ENCODE measurements at places on chromosomes 11 and 22.

- DNase-seq, result no peak
Measured at GRCh38 chr22:17396516-17396915, 27.3 kb downstream of the CECR2 start.

DNA sequence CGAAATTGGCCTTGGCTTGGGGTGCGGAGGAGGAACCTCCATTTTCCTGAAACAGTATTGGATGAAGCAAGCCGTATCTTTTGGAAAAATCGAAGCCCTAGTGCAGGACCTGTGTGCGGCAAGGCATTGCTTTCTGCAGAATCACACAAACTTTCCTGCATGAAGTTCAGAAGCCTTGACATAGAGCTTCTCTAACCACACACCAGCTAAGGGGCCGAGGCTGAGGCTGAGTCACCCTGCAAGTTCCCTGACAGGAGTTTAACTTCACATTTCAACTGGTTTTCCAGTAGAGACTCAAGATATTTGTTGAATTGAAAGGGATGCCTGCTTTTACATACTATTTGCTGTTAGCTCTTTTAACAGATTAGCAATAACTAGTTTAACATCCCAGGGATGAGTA lies 67.8 kb downstream of the TCF20 start:
- DNase-seq, result peak; percentile 36

- DNase-seq, result no peak
Measured at GRCh38 chr11:104625246-104625645, 273.0 kb downstream of the CASP12 start.

DNA sequence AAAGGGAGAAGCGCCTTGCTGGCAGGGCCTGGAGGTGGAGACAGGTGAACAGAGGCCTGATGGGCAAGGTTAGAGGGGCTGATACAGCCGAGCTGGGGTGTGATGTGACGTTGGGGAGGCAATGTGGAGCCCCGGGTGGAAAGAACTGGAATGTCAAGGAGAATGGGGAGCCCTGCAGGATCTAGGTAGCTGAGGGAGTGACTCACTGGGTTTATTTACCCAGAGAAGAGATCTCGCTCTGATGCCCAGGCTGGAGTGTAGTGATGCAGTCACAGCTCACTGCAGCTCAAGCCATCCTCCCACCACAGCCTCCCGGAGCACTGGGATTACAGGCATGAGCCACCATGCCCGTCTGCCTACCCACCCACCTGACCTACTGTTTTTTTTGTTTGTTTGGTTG lies 1.9 kb upstream of the CYB5R3 start:
- no peak for DNase-seq

- DNase-seq, result no peak
Measured at GRCh38 chr11:134363592-134363991, 31.8 kb downstream of the GLB1L2 start.

DNA sequence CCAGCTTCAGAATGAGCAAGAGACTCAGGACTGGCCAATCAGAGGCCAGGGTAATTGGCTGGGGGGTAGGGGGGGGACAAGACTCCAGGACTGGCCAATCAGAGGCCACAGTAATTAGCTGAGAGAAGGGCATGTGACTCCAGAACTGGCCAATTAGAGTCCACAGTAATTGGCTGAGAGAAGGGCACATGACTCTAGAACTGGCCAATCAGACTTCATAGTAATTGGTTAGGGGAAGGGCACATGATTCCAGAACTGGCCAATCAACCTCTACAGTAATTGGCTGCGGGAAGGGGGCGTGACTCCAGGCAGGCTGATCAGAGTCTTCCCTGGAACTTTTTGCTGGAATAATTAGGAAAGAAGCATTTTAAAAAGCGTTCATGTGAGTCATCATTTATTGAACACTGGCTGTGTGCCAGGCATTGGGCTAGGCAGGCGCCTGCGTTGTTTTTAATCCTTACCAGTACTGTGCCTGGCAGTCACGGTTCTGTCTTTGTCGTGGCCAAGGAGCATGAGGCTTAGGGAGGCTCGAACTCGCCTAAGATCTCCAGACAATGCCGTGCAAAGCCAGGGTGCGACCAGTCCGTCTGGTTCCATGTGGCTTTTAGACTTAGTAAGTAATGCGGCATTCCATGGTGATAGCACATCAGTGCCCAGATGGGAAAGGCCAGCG lies 508.1 kb downstream of the TBC1D22A start:
- no peak for DNase-seq

DNA sequence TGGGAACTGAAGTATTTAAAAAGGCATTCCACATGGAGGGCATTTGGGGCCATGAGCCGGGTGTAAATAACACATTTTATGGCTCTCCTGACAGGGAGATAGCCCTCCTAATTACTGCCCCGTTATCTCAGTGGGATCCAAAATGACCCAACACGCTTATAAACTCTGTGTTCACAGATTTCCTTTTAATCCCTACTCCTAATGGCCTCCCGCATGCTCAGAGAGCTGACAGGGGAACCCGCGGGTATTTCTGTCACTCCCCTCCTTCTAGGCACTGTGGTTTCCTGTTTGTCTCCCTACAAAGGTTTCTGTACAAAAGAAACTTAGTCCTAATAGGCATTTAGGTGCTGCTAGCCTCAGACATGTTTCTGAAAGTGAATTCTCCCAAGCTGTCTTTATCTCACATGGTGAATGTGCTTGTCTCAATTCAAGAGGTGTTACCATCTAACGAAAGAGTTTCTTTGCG lies 202.8 kb upstream of the SEZ6L start:
- no peak for DNase-seq

DNA sequence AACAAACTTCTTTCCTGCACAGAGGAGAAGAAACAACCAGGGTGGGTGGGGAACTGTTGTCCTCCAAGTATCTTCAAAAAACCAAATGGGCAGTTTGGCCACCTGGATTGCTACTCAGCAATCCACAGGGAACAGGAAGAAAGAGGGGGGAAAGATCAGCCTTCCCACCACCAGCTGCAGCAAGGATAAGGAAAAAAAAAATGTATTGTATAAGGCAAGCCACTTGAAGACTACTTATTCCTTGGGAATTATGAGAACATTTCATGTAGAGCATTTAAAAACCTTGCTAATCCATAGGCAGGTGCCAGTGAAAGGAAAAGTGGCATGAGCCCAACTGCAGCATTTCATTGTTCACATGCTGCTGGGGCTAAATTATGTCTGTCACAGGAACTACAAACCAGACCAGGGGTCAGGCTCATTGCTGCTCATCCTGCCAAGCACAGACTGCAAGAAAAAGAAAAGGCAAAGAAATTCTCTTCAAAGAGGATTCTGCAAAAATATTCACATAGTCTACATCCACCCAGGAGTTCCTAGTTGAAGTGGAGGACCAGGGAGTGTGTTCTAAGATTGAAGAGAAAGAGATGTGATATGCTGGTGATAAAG lies 2.2 kb downstream of the RAB30 start:
- no peak for DNase-seq

- DNase-seq, result no peak
Measured at GRCh38 chr22:49234459-49234858, 593.2 kb downstream of the BRD1 start.

DNA sequence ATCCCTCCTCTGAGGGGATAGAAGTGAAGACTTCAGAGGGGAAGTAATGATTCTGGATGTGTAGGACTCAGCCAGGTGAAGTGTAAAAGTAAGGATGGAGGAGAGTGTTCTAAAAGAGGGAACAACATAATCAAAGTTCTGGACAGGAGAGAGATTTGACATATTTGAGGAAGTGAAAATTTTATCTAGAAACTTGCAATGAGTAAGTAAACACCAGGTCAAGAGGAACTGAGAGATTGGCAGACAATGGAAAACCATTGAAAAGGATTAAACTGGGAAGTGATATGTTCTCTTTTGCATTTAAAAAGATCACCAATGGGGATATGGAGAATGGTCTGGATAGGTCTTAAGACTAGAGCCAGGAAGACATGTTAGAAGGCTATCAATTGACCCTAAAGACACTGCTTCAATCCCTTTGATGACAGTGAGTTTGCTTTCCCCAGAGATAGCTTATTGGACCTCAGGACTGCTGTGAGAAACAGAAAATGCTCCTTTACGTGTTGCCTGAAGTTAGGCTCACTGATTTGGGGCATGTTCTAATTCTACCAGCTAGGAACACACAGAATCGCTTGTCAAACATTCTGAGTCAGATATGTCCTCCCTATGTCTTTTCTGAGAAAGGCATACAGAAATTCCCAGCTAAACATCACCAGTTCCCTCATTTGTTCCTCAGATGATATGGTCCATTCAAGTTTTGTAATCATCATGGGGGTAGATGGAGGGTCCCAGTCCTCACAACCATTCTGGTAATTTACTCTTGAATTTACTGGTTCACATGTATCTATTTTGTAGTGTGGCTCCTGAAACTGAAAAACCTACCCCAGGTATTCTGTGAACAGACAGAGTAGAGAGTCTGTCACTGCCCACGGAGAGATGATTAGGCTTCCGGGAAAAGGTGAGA lies 144.9 kb downstream of the MAML2 start:
- no peak for DNase-seq

DNA sequence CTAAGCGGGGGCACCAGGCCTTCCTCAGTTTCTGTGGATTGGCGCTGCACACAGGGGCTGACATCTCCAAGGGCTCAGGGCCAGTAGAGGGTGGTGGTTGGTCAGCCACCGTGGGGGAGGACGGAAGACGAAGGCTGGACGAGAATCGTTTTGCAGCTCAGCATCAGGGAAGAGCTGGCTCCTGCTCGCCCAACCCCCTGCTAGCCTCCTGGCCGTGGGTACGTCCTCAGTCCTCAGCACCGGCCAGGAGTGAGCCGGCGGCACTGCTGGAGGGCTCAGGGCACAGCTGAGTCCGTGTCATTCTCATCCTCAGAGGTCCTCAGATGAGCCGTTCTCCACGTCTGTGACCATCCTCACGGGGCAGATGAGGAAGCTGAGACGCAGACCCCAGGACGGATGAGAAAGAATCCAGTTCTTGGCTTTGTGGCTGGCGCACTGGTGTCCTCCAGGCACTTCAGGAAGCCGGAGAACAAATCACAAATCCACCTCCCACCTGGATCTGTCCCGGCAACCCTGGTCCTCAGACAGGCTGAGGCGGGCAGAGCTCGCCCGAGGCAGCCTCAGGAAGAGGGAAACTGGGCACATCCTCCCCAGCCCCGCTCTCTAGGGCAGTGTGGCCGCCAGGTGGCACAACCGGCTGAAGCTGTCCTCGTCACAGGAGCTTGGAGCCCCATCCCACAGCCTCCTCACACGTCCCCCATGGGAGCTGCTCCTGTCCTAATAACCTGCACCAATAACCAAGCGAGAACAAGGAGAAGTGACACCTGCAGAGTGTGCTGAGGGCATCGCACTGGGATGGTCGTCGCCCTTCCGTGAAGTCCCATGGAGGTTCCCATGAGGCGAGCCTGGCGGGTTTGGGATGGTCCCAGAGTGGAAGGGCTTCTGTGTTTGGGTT lies 393.7 kb downstream of the BRD1 start:
- DNase-seq, result no peak

DNA sequence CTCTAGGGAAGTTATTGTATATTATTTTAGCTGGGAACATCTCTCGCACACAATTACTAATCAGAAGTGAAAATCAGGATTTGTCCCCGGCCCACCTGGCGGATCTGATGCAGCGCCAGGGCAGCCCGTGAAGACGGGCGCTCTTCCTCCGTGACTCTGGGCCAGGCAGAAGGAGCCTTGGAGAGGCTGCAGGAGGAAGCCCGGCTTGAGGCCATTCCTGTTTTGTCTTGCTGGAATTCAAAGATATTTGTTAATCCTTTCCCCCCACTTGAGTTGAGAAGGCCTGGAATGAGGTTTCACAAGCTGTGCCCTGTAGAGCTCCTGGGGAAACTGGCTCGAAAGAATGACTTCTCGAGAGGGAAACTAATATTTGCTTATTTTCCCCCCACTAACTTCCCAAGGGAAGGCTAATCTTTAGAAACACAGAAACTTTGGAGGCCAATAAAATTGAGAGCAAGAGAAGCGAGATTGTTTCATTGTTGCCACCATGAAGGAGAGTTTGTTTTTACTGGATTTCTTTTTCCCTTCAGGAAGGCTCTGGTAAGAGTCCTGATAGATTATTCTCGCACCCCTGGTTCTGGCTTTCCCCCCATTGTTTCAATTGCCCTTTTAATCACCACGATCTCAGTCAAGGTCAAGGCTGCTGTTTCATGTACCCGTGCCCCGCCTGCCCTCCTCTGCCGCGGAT lies 92.8 kb upstream of the SEPTIN5 start:
- no peak for DNase-seq

DNA sequence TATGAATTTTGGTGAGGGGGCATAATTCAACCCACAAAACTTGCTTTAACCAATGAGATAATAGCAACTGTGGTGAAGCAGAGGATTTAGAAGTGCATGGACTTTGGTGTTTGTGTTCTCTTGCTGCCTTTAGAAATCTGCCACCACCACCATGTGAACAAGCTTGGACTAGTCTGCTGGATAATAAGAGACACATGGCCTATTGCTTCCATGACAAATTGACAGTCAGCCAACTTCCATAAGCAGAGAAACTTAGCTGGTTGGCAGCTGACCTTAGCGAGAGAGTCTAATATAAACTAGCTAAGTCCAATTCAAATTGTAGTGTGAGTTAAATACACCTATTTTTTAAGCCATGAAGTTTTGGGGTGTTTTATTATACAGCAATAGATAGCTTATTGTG lies 482.1 kb upstream of the ANO5 start:
- DNase-seq, result no peak

All from stimulated activated CD4-positive, alpha-beta T cell treated with anti-CD3 and anti-CD28 coated beads, Interleukin-1b, Interleukin-23, amount 100 ng/mL, for 4 hours (primary cell).